ENCODE measurements at places on chromosomes 5 and 9.

GRCh38 chr9:132037458-132037857, 42.2 kb downstream of the MED27 start:
- DNase-seq = peak; percentile 28

GRCh38 chr9:120628207-120628924, 48.4 kb upstream of the CDK5RAP2 start:
- no peak for DNase-seq

- DNase-seq = no peak
Observed at GRCh38 chr5:44189255-44189654, 200.0 kb downstream of the FGF10 start.

GRCh38 chr5:115070737-115071136, 99.0 kb downstream of the TRIM36 start:
- DNase-seq = no peak

DNA sequence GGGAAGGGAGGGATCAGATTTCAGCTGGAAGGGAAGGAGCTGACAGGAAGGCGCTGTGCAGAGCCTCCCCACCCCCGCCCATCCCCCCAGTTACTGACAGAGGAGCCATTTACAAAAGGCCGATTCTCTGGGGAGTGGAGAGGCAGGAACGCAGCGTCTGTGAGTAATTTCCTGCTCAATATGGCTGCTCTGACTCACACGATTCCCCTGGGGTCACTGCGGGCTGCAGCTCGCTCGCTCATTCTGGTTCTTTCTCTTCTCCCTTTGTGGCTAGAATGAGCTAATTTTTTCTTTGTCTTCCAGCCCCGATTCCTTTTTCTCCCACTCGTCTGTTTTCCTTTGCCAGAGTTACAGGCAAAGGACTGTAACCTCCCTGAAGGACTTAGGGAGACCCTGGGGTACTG, 28.8 kb downstream of the PTPA start:
- peak; percentile 93 for DNase-seq

- DNase-seq = no peak
Observed at GRCh38 chr5:35484241-35484640, 133.4 kb upstream of the SPEF2 start.

DNA sequence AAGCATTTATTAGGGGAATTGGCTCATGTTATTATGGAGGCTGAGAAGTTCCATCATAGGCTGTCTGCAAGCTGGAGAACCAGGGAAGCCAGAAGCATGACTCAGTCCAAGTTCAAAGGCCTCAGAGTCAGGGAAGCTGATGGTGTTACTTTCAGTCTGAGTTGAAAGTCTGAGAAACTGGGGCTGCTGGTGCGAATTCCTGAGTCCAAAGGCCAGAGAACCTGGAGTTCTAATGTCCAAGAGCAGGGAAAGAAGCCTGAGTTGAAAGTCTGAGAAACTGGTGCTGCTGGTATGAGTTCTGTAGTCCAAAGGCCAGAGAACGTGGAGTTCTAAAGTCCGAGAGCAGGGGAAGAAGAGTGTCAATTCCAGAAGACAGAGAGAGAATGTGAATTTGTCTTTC, 641.1 kb downstream of the ISL1 start:
- no peak for DNase-seq

DNA sequence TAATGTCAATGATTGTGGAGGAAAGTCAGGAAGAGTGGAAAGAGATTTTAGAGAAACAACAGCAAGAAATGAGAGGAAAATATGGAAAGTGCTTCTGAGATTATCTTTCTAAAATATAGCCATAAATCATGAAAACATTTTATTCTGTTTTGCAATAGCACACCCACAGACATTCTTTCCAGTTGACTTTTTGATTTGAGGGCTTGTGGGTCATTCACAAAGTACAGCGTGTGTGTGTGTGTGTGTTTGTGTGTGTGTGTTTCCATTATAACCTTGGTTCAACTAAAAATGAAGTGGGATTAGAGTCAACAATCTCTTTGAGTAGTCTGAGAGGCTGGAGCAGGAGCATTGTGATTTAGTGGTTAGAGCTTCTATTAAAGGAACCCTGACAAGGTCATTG, 116.6 kb upstream of the GAS1 start:
- DNase-seq = no peak

DNA sequence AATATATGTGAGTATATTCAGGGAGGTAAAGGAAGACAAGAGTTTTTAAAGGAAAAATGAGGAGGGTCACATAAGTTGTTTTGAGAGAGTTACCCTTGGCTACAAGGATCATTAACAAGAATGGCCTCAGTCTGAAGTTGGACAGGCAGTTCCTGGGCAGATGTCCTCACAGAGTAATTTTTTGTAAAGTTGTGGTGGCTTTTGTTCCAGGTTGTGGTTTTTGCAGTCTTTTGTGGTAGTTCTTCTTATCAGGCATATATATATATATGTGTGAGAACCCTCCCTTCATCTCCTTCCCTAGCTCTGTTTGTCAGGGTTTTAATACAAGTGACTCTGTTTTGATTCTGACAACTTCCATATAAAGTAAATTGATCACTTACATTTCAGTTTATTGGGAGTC, 60.0 kb downstream of the CSNK1G3 start:
- no peak for DNase-seq

DNA sequence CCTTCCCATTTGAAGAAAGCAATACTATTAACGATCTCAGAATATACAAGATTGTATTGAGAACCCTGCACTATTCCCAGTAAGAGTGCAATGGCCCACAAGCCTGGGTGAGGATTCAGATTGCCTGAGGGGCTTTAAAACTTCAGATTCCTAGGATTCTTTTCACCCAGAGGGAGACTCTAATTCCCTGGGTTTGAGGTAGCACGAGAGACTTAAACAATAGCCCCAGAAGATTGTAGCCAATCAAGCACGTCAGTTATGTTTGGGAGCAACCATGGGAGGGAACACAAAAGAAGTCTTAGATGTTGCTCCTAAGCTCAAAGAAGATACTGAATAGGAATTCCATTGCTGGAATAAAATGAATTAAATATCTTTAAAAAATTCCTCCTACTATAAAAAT, 17.9 kb downstream of the MRPS27 start:
- DNase-seq = no peak

DNA sequence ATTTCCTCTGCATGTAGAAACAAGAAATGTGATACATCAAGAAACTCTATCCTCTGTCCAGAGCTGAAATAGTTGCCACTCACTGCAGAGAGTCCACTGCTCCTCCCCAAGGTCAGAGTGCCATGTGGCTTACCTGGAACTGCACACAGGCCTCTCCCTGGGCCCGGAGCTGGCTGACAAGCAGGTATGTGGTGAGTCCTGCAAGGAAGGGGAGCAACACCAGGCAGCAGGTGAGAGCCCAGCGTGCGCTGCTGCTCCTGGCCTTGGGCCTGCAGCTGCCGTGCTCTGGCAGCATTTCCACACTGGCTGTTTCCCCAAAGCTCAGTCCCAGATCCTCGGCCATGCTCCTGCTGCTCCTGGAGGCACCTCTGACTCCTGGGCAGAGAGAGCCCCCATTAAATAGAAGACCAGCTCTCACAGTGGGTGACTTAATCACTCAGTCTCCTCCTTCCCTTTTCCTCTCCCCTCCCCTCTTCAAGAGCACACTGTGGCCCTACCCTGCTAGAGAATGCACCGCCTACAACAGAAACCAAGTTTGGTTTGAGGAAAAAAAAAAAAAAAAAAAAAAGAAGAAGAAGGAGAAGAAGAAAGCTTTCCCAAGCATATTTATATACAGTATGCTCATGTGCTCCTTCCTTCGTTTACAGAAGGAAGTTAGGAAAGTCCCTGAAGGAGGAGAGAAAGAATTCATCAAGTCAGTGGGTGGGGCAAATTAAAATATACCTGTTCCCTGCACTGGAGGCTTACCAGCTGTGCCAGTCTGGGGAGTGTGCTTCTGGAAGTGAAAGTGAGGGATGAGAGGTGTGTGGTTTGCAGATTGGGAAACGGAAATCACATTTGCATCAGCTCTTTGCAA, at the start of gene TNFSF15:
Gene TNFSF15 (minus strand): TSS at position 370 of the 856 bp plus-strand sequence. CDS start 27 bp downstream, at position 343.
- no peak for DNase-seq

- DNase-seq = no peak
Observed at GRCh38 chr5:88886252-88886651, 3.3 kb upstream of the MEF2C start.

DNA sequence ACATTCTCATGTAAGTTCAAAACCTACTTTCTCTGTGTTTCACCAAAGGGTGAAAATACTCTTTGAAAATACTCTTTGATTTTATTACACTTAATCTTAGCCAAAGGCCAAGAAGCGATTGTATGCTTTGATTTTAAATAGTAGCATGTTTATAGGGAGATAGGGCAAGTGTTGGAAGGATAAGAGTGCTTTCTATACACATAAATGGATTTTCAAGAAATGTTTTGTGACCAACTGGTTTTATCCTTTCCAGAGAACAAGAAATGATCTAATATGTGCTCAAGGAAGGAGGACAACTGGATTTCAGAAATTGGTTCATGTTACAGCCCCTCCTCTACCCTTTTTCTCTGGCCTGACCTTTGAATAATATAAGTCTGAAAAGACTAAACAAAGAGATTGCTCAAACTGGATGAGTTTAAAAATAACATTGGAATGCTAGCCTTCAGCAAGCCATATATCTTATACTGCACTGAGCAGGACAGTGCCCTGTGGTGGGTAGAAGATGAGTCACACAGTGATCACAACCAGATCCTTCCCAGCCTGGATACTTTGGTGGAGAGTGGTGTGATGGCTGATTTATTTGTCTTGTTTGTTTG, 13.1 kb downstream of the PALM2AKAP2 start:
- no peak for DNase-seq

- DNase-seq = no peak
Observed at GRCh38 chr9:18923167-18923566, 109.8 kb downstream of the SAXO1 start.

GRCh38 chr5:175516933-175517823, 38.8 kb downstream of the SFXN1 start:
- no peak for DNase-seq

DNA sequence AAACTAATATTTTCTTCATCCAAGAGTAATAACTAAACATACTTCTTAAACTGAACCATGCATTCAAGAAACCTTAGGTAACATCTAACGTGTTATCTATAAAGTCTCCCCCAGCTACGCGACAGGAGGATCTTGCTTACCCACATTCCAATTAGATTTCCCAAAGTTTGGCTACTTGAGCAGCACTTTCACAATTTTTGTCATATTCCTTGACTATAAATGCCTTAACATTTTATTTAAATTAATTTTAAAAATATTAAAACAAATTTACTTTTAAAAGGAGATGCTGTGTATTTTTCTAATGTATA, 25.3 kb upstream of the IFNE start:
- no peak for DNase-seq

- DNase-seq = no peak
Observed at GRCh38 chr5:141359790-141360426, at the start of gene PCDHGB2. PCDHGB2 (plus strand) TSS chr5:141359994; CDS start chr5:141360136, 142 bp downstream.

- DNase-seq = no peak
Observed at GRCh38 chr5:17373406-17373805, 124.6 kb upstream of the TAF11L2 start.

- DNase-seq = no peak
Observed at GRCh38 chr5:38059876-38060275, 198.5 kb upstream of the EGFLAM start.

- DNase-seq = no peak
Observed at GRCh38 chr9:11063263-11063662, 450.5 kb upstream of the PTPRD start.

- no peak for DNase-seq
Observed at GRCh38 chr9:13358128-13358527, 78.6 kb upstream of the MPDZ start.

DNA sequence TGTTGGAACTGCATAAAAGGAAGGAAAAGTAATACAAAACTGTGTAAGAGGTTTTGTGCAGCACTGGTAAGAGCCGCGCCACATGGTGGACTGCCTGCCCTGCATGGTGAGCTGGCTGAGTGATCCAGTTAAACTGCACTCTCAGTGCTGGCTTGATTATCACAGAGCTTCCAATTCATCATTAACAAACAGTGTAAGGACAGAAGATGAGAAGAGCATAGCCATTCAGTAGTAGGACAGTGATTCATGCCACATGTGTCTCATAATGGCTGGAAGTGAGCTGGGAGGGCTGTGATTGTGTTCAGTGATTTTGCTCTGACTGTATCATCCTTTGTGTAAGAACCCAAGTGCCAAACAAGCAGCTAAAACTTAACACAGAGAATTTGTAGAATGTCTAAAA, 14.1 kb downstream of the ASPN start:
- no peak for DNase-seq

GRCh38 chr5:132500244-132500930, 9.8 kb upstream of the IRF1 start:
- DNase-seq = no peak

DNA sequence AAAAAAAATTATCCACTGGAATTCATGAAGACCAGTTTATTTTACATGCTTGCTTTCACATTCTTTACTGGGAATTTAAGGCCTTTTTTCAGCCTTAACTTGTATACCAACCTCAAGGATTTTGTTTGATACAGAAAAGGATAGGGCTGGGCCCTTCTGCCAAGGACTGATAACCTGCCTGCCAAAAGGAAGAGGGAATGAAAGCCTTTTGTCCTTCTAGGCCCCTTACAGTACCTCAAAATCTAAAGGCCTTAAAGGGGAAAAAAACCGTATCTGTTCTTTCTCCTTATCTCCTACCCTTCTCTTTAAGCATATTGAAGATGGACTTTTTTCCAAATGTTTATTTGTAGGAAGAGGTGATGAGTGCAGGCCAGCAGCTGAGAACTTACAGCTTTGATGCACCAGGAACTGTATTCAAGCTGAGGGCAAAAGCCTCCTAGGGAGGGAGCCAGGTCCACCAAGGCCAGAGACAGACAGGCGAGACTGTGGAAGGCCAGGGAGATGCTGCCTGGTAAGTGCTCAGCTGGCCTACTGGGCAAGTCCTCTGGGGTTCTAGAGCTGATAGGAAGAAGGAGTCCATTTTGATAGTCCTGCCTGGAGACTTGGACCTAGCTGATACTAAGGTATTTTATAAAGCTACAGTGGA, 31.8 kb downstream of the FAXDC2 start:
- DNase-seq = no peak

DNA sequence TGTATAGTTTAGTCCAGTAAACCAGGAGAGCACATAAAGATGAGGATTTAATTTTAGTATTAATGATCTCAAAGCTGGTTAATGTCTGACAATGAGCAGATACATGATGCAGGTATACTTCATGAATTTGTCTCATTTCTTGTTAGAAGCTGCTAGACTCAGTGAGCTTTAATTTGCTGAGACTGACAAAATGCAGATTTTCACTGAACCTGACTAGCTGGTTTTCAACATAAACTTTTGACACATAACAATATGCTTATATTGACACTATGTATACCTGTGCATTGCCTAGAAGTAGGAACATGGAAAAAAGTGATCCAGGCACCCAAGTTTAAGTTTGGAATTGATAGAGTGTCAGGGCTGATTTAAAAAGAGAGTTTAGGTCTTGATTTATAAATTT, 10.8 kb downstream of the UBLCP1 start:
- DNase-seq = no peak

DNA sequence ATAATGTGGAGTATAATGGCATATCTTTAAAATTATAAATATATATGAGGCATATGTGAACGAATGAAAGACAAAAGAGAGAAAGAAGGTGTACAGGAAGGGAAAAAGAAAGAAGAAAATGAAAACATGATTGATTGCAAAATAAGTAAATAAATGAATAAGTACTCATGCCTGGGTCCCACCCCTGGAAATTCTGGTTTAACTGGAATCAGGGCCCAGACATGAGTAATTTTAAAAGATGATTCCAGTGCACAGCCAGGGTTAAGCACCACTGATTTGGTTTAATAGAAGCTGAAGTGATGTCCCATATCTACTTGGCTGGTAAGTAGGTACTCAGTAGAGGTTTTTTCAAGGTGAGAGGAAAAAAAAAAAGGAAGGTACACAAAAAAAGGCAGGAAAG, 34.0 kb upstream of the HOMER1 start:
- DNase-seq = no peak

- DNase-seq = no peak
Observed at GRCh38 chr5:104024538-104024937, 461.9 kb upstream of the NUDT12 start.

- peak; percentile 18 for DNase-seq
Observed at GRCh38 chr5:144015961-144016360, 154.5 kb downstream of the YIPF5 start.

All from NCI-H1105 (cell line).